ENCODE measurements at places on chromosomes 1 and 21.
A peak's percentile ranks its signal among the peaks of the same experiment; 100 is the strongest.

- DNase-seq, result peak; percentile 30
Observed at GRCh38 chr21:43864313-43864961, 586 bp upstream of the AGPAT3 start.

GRCh38 chr1:90291431-90292216, 296.7 kb downstream of the ZNF326 start:
- peak; percentile 11 for DNase-seq

DNA sequence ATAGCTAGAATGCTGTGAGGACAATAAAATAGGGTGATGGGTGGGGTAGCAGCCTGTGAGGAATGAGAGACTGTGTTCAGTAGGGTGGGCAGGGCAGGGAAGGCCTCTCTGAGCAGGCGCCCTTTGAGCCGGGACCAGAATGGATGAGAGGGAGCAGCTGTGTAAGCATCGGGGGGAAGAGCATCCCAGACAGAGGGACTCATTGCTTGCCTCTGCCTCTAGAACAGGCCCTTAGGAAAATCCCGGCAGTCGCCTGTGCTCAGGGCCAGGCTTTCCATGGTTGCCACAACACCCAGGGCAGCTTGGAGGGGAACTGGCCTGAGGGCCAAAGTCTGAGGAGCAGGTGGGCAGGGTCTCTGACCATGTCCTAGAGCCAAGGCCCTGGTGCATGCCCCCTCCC, 774 bp downstream of the SLC2A7 start:
- peak; percentile 12 for DNase-seq

- no peak for DNase-seq
Observed at GRCh38 chr1:199948587-199949280, 78.8 kb upstream of the NR5A2 start.

DNA sequence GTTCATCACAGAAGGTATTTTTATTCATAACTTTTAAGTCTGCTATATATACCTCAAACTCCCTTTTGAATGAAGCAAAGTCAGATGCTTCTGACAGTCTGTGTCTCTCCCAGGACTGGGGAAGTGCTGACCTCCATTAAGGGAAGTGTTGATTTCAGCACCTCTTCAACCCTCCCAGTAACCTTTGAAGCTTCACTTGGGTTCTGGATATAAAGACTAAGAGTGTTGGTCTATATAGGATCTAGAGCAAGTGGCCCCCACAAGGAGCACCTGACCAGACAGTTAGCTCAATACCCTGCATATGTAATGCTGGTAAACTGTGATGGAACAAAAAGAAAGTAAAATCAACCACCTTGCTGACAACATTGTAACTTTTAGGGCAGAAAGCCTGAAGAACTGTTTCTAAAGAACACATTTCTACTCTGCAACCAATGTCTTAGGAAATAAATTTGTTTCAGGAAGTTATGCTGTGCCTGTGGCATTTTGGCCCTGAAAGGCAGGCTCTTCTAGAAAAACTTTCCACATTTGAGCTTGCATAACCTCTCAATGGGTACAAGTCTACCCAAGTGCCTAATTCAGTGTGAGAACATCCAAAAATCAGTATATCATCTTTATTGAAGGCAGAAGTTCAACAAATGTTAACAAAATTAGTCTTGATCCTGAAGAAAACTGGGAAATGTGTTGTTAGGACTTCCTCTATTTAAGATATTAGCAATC, 865 bp upstream of the PTPN22 start:
- no peak for DNase-seq

- DNase-seq, result no peak
Observed at GRCh38 chr1:243379706-243380105, 123.9 kb downstream of the SDCCAG8 start.

- DNase-seq, result peak; percentile 43
Observed at GRCh38 chr1:19468397-19468956, 16.9 kb downstream of the CAPZB start.

GRCh38 chr1:9882296-9882944, 27.6 kb downstream of the CTNNBIP1 start:
- peak; percentile 69 for DNase-seq
